NB4 (cell line): ENCODE measurements at places on chromosomes 2 and 18.

- DNase-seq, result no peak
Measured at GRCh38 chr2:198518935-198519334, 714.5 kb downstream of the PLCL1 start.

GRCh38 chr18:35117951-35118411 is 76.8 kb downstream of the MAPRE2 start:
- no peak for DNase-seq

DNA sequence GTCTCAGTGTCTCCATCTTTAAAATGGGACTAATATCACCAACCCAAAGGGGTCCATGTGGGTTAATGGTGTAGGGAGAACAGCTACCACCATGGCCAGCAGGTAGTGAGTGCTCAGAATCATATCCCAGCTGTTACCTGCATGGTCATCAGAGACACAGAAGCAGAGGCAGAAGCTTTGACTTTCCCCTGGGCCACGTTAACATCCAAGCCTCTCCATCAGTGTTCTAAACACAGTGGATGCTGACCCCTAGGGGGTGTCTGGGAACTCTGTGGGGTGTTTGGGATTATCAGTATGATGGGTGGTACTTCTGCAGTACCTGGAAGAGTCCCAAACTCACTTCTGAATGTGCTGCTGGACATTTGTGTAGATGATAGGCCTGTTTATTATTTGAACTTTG is 93.6 kb downstream of the GYPC start:
- DNase-seq, result peak; percentile 46

DNA sequence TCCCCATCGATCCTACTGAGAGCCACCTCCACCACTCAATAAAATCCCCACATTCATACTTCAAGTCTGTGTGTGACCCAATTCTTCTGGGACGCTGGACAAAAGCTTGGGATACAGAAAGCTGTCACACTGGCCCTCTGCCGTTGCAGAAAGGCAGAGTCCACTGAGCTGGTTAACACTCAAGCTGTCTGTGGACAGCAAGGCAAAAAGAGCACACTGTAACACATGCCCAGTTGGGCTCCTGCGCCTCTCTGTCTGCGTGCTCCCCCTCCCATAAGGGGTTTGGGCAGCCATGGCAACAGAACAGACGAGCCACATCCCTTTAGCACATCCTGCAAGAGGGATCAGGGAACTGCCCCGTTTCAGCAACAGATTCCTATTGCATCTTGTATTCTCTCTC is 106.9 kb upstream of the RGPD4 start:
- no peak for DNase-seq
